ENCODE measurements at places on chromosomes 12 and 14.

DNA sequence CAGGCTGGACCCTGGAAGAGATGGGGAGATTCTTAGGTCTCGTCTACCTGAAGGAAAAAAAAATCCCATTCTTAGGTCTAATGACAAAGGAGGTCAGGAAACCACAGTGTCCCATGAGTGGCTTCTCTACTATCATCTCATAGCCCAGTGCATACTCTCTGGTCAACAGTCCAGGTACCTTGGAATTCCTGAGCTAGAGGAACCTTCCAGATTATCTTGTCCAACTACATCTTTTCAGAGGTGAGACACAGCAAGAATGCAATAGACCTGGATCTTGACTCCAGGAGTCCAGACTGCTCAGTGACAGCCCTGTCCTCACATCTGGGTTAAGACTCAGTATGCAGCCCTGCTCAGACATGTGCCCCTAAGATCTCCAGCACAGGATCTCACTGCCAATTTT, 177.5 kb upstream of the NOS1 start:
- no peak overlapping the region for H3K27ac ChIP-seq
- DNase-seq, result no peak
- H3K27me3 ChIP-seq, result no peaks in the 10 kb centered on the region
- no peak overlapping the region for H3K4me3 ChIP-seq

- H3K36me3 ChIP-seq, result no peaks in the 10 kb centered on the region
- no peaks in the 10 kb centered on the region for H3K27me3 ChIP-seq
- DNase-seq, result no peak
- no peak overlapping the region for H3K4me3 ChIP-seq
Observed at GRCh38 chr14:54058505-54058904, 101.9 kb upstream of the BMP4 start.

DNA sequence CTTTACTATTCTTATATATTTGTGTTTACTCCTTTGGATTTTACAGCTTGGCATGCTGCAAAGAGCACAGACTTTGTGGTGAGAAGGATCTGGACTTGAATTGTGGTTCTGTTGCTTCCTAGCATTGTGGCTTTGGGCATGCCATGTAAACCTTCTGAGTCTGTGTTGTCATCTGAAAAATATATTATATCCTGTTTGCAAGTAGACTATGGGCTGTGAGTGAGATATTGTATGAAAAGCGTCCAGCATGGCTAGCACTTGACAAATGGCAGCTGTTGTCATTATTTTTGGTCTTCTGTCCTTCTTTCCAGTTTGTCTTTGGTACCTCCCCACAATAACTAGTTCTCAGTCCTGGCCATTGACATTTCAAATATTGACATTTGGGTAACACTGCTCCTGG, 61.8 kb upstream of the DACT1 start:
- peaks cover 24% of the 10 kb centered on the region for H3K4me1 ChIP-seq
- H3K4me3 ChIP-seq, result no peak overlapping the region
- H3K36me3 ChIP-seq, result no peaks in the 10 kb centered on the region
- H3K27me3 ChIP-seq, result no peaks in the 10 kb centered on the region
- no peak overlapping the region for H3K27ac ChIP-seq

DNA sequence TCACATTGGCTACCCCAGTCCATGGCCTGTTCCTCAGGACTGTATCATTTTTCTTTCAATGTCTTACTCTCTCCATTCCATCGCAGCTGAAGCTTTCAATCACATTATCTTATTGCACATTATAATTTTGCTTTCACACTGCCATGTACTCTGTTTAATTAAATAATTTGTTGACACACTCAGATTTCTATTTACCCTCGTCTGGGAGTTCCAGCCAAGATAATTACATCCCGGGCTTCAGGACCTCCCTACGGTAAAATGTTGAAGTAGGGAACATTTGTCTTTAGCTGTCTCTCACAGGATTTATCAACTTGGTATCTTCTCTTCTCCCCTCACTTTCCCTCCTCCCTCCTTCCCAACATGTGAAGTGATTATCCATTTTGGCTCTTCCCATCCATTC, 177.2 kb upstream of the RASSF8 start:
- H3K27me3 ChIP-seq, result no peaks in the 10 kb centered on the region
- no peak overlapping the region for H3K27ac ChIP-seq
- DNase-seq, result no peak
- H3K4me1 ChIP-seq, result no peaks in the 10 kb centered on the region
- no peak overlapping the region for H3K4me3 ChIP-seq

DNA sequence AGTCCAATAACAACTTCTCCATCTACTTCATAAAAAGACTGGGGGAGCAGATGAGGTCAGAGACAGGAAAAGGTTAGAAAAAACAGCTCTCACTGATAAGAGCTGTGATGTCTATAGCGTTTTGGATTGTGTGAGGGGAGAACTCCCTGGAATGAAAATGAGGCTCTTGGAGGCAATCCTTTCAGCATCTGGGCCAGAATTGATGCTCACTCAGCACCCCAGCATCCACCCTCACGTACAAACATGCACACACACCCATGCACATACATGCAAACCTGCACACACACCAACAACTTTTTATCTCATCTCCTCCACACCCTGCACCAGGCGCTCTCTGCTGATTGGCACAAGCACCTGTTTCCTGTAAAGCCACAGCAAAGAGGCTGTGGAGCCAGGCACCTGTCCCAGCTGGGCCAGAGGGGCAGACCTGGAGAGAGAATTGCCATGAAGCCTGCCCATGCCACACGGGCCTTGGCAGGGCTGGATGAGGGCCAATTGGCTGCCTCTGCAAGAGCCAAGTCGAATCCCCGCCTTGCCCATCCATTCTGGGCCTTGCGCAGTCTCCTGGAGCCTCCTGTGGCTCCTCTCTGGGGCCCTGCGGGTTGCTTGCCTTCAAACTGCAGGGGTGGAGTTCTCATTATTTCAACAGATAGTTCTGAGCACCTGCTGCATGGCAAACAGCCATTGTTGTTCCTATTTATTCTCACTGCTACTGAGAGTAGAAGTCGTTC, 53.1 kb downstream of the SYNE3 start:
- peaks cover 71% of the 10 kb centered on the region for H3K4me1 ChIP-seq
- H3K27me3 ChIP-seq, result no peaks in the 10 kb centered on the region
- peak; percentile 50 for DNase-seq
- peak overlapping the region; percentile 79 for H3K27ac ChIP-seq
- H3K4me3 ChIP-seq, result no peak overlapping the region

DNA sequence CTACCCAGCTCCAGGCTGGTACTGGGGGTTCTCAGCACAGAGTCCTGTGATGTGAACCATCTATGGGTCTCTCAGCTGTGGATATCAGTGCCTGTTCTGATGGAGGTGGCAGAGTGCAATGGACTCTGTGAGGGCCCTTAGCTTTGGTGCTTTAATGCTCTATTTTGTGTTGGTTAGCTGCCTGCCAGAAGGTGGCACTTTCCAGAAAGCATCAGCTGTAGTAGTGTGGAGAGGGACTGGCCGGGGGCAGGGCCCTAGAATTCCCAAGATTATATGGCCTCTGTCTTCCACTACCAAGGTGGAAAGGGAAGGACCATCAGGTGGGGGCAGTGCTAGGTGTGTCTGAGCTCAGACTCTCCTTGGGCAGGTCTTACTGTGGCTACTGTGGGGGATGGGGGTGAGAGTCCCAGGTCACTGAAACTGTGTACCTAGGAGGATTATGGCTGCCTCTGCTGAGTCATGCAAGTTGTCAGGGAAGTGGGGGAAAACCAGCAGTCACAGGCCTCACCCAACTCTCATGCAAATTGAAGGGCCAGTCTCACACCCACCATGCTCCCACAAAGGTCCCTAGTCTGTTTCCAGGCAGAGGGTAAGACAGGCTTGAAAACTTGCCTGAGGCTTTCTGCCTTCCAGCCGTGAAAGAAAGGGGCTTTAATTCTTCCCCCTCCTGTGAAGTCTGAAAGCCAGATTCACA, 878.1 kb downstream of the C12orf50 start:
- no peak overlapping the region for H3K27ac ChIP-seq
- H3K36me3 ChIP-seq, result no peaks in the 10 kb centered on the region
- no peak for DNase-seq
- no peaks in the 10 kb centered on the region for H3K4me1 ChIP-seq
